ENCODE measurements at places on chromosomes 16 and 17. TPM values are rescaled to one million over a fixed set of nuclear protein-coding genes. Genes with fewer than 3 reads are reported as not detected.

MT1M gene
- total RNA-seq, result not detected

TMC7 gene
- 3.9 TPM for total RNA-seq

RAB26 gene
- 0.64 TPM for total RNA-seq

NUBP2 gene
- 71.0 TPM for total RNA-seq

USP10 gene
- 149 TPM for total RNA-seq

ARL17B gene
- 12.9 TPM for total RNA-seq

All from neural crest cell (in vitro differentiated cells).